ENCODE measurements at places on chromosomes 3 and 15.

- no peaks in the 10 kb centered on the region for H3K36me3 ChIP-seq
- no peak overlapping the region for H3K4me3 ChIP-seq
Observed at GRCh38 chr15:92400980-92401787, 7.5 kb downstream of the ST8SIA2 start.

GRCh38 chr3:188531210-188531609 is 377.3 kb downstream of the LPP start:
- H3K4me3 ChIP-seq: no peak overlapping the region
- H3K36me3 ChIP-seq: no peaks in the 10 kb centered on the region
- no peak for DNase-seq
- peaks cover 3% of the 10 kb centered on the region for H3K4me1 ChIP-seq
- no peaks in the 10 kb centered on the region for H3K27me3 ChIP-seq
- H3K27ac ChIP-seq: no peak overlapping the region

DNA sequence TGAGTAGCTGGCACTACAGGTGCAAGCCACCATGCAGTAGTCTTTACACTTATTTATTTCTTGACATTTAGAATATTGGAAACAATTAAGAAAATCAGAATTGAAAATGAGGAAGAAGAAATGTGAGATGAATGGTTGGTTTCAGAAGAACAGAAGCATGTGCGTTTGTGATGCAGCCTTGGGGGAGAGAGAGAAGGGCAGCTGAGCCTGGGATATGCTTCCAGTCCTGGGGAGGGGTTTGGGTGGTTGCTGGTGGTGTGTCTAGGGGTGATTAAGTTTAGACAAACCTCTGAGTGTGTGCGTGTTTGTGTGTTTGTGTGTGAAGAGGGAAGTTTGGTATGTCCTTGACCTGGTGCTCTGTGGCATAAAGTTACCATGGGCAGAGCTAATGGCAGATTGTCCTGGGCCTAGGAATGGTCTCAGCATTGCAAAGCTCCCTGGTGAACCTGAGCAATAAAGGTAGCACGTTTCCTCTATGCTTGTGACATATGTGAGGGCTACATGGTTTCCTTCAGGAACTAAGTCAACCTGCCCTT is 35.6 kb downstream of the CTSH start:
- H3K36me3 ChIP-seq: peaks cover 18% of the 10 kb centered on the region
- no peaks in the 10 kb centered on the region for H3K27me3 ChIP-seq
- no peak overlapping the region for H3K27ac ChIP-seq
- peaks cover 28% of the 10 kb centered on the region for H3K4me1 ChIP-seq
- no peak for DNase-seq

GRCh38 chr3:161508852-161509477 is 12.4 kb downstream of the OTOL1 start:
- no peak overlapping the region for H3K4me3 ChIP-seq
- H3K27me3 ChIP-seq: no peaks in the 10 kb centered on the region
- no peaks in the 10 kb centered on the region for H3K36me3 ChIP-seq
- H3K4me1 ChIP-seq: no peaks in the 10 kb centered on the region

DNA sequence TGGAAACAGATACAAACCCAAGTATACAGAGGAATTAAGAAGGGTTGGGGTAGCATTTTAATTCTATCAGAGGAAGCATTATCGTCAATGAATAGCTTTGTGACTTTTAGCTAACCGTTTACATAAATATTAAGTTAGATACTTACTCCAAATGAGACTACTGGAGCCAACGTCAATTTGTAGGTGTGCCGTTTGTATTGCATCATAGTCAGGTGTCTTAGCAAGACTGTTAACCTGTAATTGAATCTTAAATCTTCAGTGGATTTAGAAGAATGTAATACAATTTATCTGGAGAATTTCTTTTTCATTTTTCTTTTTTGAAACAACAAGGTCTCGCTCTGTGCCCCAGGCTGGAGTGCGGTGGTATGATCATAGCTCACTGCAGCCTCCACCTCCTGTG is 55.1 kb downstream of the CRTC3 start:
- no peaks in the 10 kb centered on the region for H3K27me3 ChIP-seq
- no peak overlapping the region for H3K27ac ChIP-seq
- H3K36me3 ChIP-seq: no peaks in the 10 kb centered on the region
- no peaks in the 10 kb centered on the region for H3K4me1 ChIP-seq
- H3K4me3 ChIP-seq: no peak overlapping the region
- no peak for DNase-seq

DNA sequence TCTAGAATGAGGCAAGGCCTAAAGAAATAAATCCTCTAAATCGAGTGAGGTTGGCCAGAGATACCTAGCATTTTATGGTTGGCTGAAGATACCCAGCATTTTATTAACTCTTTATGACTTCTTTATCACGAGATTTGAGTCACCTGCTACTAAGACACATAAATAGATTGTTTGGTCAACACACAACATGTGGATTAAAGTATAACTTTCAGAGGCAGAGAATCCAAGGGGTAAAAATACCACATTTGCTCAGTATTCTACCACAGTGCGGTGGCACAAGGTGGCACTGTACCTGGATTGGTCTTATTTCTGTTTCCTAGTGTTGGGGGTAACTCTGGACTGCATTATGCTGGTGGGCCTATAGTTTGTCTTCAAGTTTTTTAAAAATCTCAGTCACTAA is 27.0 kb upstream of the VILL start:
- peaks cover 2% of the 10 kb centered on the region for H3K4me1 ChIP-seq
- DNase-seq: no peak
- H3K36me3 ChIP-seq: no peaks in the 10 kb centered on the region
- H3K4me3 ChIP-seq: no peak overlapping the region
- no peaks in the 10 kb centered on the region for H3K27me3 ChIP-seq

GRCh38 chr3:50806806-50807205 is 132.1 kb downstream of the DOCK3 start:
- no peak overlapping the region for H3K4me3 ChIP-seq
- no peak overlapping the region for H3K27ac ChIP-seq
- H3K4me1 ChIP-seq: no peaks in the 10 kb centered on the region
- DNase-seq: peak; percentile 36

GRCh38 chr3:104673981-104674380 is 692.7 kb upstream of the ALCAM start:
- H3K27me3 ChIP-seq: no peaks in the 10 kb centered on the region
- peak; percentile 23 for DNase-seq
- H3K36me3 ChIP-seq: no peaks in the 10 kb centered on the region
- H3K27ac ChIP-seq: no peak overlapping the region

GRCh38 chr3:34387826-34388564 is 589.6 kb downstream of the PDCD6IP start:
- no peaks in the 10 kb centered on the region for H3K27me3 ChIP-seq
- no peak for DNase-seq
- no peaks in the 10 kb centered on the region for H3K4me1 ChIP-seq
- H3K36me3 ChIP-seq: no peaks in the 10 kb centered on the region

- DNase-seq: peak; percentile 75
- no peaks in the 10 kb centered on the region for H3K27me3 ChIP-seq
- H3K4me1 ChIP-seq: peaks cover 4% of the 10 kb centered on the region
- H3K4me3 ChIP-seq: no peak overlapping the region
- no peak overlapping the region for H3K27ac ChIP-seq
Observed at GRCh38 chr15:74438721-74439316, 5.1 kb upstream of the SEMA7A start.

GRCh38 chr3:66083784-66084213 is 45.1 kb upstream of the MAGI1 start:
- H3K4me1 ChIP-seq: no peaks in the 10 kb centered on the region
- no peak overlapping the region for H3K4me3 ChIP-seq
- peak; percentile 7 for DNase-seq
- H3K27ac ChIP-seq: no peak overlapping the region
- no peaks in the 10 kb centered on the region for H3K36me3 ChIP-seq
- H3K27me3 ChIP-seq: no peaks in the 10 kb centered on the region
